ENCODE measurements at places on chromosomes 5 and 9.

DNA sequence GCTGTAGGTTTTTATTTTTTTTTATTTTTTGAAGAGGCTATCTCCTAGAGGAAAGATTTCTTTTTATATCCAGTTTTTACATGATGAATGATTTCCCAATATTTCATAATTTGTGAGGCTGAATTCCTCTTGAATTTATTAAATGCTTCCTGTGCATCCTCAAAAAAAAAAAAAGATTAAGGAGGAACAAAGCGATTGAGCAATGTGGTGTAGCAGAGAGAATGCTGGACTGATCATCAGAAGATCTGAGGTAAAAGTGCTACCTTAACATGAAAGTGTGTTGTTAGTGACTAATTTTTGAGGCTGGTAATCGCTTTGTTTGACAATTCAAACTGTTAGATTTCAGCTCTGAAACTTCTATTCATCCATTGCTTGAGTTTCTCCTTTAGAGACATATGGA is 125.1 kb downstream of the ESM1 start:
- DNase-seq, result no peak

DNA sequence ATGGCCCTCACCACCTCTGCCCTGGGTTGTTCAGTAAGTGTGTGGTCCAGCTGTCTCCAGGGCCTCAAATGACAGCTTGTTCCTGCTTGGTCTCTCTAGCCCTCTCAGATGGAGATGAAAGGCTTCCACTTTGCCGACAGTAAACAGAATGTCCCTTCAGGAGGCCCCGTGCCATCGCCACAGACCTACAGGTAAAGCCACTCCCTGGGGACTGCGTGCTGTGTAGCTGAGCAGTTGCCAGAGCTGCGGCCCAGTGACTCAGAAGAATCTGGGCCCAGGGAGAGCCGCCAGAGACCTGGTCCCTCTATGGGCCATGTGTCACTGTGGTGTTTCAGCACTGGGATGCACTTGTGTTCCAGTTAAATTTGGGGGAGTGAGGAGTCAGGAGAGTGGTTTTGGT is 10.6 kb upstream of the POMT1 start:
- DNase-seq, result no peak

GRCh38 chr5:106127341-106127781 is 1543.4 kb downstream of the EFNA5 start:
- DNase-seq, result no peak

GRCh38 chr9:135908093-135908753 is 877 bp upstream of the CAMSAP1 start:
- no peak for DNase-seq

DNA sequence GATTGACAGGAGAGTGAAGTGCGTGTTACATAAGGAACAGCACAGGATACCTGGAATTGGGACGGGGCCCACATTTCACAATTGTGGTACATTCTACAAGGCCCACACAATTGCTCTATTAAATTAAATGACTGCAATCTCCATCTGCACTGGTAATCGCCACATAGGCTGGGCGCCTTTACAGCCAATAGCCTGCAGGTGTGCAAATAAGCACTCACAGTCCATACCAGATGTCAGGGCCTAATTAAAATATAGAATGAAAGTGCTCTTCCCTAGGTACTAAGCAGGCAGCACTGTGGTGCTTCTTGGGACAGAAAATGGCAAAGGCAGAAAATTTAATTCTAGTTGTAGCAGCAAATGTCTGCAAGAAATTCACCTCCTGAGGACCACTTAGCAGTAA is 82.7 kb downstream of the ATP10B start:
- DNase-seq, result no peak

- DNase-seq, result peak; percentile 4
These were observed 6.4 kb downstream of the GRIA1 start for GRCh38 chr5:153496835-153497234.

GRCh38 chr9:134539586-134540194 is 101.9 kb upstream of the COL5A1 start:
- DNase-seq, result no peak

- DNase-seq, result no peak
These were observed 55.2 kb downstream of the NTNG2 start for GRCh38 chr9:132216861-132217619.

DNA sequence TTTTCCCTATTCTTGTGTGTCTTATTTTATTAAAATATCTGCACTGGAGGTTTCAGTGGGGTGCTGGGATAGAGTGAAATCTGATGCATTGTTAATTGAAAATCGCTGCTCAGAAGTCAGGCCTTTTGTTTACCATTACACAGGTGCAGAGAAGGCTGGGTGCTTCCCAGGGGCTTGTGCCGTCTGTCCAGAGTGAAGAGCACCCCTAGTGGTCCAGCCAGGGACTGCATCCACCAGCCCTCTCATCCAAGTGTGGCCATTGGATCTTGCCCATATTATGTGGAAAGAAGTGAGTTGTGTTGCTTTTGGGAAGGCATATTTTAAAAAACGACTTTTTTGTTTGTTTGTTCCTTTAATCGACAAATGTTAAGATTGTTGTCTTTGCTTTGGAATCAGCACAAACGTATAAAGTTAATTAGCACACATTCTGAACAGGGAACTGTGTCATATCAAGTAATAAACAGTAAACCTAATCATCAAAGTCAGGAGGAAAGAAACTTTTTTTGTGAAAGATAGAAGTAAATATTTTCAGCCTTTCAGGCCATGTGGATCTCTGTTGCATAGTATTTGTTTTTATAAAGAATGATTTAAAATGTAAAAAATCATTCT is 315.6 kb downstream of the MTRR start:
- peak; percentile 55 for DNase-seq

DNA sequence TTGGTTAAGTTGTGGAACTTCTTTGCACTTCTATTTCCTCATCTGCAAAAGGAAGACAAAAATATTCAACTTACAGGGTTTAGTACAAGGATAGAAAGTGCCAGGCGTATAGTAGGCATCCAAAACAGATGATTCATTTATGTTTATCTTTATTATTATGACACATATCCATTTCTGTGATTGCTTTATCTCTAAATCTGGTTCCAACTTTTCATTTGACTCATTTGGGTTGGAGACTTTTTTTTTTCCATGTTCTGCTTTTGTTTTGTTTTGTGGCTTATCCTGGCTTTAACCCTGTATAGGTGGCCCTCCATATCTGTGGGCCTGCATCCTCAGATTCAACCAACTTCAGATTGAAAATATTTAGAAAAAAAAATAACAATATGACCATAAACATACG is 186.7 kb upstream of the SLC24A2 start:
- DNase-seq, result peak; percentile 60

- no peak for DNase-seq
These were observed 399 bp upstream of the FBN2 start for GRCh38 chr5:128538250-128539037.

- DNase-seq, result no peak
These were observed 112.5 kb downstream of the SLC25A46 start for GRCh38 chr5:110851357-110851756.

DNA sequence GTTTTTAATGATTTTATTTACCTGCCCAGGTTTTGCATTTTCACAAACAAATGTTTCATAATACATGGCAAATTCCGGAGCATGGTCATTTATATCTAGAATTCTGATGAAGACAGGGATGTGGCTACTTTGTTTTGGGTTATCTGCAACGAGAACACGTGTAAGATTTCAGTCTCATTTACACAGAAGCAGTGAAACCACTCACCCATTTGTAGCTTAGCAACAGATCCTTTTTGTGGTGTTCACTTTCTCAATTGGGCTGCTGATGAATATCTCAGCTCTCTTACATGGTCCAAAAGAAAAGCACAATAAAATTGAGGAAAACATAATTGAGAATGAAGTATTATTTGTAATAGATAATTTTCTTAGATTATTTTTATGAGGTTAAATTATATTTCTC is 148.6 kb downstream of the CDH9 start:
- DNase-seq, result no peak

DNA sequence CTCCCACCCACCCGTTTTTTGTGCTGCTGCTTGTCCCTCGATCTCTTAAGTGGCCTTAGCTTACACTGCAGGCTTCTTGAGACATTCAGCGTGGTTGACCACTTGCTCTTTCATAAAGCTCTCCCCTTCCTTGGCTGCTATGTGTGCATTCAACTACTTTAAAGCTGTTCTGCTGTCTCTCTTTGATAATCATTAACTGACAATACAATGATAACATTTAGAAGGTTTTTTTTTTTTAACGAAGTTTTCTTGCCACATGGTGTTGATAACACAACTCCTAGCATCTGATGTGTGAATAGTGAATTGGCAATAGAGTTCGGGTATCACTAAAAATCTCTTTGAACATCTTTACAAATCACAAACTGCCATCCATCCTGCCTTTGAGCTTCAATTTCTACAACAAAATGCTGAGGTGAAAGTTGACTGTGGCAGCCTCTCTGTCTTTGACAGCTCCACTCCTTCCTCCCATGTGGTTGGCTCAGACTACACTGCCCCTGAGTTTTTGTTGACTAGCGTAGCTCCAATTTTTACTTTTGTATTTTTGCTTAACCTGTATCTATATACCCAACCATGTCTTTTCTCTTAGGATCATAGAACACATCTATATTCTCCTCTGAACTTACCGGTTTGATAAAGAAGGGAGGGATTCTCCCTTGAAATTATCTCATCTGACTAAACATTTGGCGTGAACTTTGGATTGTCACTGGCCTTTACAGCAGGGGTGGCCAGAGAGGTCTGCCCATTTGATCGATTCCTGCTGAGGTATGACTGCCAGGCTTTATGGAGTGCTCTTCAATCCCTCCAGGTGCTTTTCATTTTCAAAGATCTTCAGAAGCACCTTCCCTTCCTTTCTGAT is 409.4 kb upstream of the CD180 start:
- no peak for DNase-seq

GRCh38 chr9:13448482-13448881 is 169.0 kb upstream of the MPDZ start:
- no peak for DNase-seq

DNA sequence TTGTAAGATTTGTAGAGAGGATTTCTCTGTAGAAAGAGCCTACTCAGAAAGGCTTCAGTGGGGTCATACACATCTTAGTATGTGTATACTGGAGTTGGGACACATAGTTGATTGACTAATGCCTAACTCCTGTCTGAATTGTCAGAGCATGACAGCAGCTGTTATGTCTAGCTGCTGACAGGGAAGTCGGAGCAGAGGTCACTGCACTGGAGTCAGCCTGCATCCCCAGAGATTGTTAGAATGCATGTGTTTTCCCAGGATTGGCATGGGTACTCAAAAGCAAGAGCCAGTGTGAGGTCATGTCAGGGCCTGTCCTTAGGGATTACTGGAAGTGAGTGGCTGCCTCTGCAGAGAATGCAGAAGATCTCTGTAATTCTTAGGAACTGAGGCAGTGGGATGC is 82.7 kb downstream of the ITGA1 start:
- DNase-seq, result no peak

DNA sequence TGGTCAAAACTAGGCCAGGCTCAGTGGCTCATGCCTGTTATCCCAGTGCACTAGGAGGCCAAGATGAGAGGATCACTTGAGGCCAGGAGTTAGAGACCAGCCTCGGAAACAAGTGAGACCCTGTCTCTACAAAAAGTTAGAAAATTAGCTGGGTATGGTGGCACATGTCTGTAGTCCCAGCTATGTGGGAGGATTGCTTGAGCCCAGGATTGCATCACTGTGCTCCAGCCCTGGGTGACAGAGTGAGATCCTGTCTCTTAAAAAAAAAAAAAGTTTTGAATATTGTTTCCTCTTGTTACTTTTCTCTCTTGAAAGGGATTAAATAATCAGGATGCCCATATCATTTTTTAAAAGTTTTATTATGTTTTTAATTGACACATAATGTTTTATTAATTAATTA is 7.6 kb downstream of the ARHGEF37 start:
- DNase-seq, result no peak

DNA sequence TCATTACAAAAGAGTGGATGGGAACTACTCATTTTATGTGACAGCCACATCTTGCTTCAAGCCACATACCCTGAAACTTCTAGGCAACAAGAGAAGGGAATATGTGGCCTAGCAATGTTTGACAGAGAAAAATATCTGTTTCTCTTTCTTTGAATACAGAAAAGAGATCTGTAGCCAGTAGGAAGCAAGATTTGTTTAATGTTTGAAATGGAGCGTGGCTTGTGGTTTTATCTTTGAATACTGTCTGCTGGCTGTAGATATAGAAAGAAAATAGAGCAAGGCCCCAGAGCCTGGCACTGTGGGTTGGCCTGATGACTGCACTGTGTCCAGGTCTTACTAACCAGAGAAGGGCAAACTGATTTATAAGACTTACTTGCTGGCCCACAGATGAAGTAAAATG is 133.8 kb downstream of the ARHGEF28 start:
- no peak for DNase-seq

DNA sequence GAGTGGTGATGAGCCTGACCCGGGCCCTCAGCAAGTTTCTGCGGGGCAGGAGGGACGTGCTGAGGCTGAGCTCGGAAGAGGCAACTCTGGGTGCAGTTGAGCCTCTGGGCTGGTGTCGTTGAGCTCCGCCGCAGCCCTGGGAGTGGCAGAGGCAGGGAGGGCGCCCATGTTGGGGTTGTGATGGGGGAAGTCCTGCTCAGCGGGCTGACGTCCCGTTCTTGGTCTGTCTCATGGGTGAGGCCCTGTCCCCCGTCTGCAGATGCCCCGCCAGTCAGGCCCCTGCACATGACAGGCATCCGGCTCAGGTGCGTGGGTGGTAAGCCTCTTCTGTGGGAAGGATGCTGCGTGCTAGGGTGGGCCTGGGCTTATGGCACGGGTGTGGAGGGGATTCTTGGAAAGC is 64.3 kb downstream of the RXRA start:
- DNase-seq, result peak; percentile 85

DNA sequence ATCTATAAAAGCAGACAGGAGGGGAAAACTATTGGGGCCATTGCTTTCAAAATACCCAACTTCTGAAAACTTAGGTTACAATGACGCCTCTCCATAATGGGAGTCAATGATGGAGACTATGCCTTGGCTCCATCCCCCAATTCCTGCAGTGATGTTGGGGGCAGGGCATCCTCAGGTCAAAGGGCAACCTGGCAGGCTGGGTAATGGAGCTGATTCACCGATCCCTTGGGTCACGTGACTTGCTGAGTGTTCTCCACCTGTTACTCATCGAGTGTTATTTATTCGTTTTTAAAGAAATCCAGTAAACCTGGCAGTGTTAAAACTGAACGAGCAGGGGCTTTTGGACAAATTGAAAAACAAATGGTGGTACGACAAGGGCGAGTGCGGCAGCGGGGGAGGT is 244.4 kb downstream of the FAM114A2 start:
- no peak for DNase-seq

DNA sequence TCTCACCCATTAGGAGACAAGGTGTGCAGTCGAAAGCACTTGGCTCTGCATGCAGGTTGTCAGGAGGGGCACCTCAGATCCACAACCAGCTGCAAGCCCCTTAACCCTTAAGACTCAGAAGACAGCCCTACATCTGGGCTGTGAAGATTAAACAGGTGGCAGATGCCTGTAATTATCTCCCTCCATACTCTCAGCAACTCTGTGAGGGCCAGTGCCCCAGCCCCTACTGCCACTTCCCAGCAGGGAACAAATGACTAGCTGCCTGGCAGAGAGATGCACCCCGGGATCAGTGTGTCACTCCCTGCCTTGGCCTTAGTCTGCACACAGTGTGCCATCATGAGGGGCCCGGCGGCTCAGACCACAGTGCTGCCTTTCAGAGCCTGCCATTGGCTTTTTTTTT is 42.0 kb downstream of the CRB2 start:
- no peak for DNase-seq

- DNase-seq, result no peak
These were observed 50.7 kb downstream of the CDKN2A start for GRCh38 chr9:21943464-21943863.

- no peak for DNase-seq
These were observed 180.6 kb downstream of the FGF18 start for GRCh38 chr5:171599957-171600612.
